ENCODE measurements at places on chromosomes 6 and 20.

GRCh38 chr20:8077137-8077466, 55.0 kb upstream of the PLCB1 start:
- DNase-seq: no peak

GRCh38 chr20:37385659-37386504, 39.9 kb downstream of the SRC start:
- no peak for DNase-seq

DNA sequence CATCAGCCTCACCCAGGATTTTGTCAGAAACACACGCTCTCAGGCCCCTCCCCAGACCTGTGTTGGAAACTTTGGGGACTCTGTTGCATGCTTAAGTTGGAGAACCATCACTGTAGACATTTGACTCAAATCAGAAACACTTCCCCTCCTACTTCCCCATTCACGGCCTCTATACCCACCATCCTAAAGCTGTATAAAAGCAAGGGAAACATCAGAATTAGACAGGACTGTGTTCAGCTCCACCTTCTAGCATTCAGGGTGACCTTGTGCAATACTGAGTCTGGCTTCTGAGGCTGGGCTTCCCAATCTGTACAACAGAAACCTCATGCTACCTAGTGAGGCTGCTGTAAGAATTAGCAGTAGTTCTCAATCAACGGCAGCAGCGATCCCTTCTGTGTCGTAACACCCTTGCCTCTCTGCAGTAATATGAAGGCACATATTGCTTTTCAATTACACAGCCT, 252.3 kb downstream of the LY86 start:
- no peak for DNase-seq

DNA sequence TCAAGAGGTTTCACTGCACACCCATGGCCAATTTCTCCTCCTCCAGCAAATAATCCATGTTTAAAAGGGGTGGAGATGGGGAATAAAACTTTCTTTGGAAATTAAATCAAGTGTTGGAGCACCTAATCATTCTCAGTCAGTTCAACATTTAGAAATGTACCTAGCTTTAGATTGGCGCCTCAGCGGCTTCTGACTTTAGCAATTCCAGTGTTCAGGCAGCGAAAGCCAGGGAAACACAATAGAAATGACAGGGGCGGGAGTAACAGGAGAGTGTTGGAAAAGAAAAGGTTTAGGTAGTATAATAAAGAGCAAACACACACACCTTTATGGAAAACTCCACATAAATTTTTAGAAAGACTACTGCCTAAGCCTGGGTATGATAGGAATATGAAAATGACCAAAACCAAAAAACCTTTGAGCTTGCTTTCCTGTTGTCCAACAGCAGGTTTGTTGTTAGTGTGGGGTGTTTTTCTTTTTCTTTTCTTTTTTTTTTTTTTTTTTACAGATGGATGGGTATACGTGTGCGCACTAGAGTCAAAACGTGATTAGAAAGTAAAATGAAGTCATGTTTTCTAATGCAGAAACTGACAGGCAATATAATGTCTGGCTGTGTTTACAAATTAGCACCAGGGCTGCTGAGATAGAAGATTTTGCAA, 7.7 kb downstream of the TFAP2A start:
- no peak for DNase-seq

DNA sequence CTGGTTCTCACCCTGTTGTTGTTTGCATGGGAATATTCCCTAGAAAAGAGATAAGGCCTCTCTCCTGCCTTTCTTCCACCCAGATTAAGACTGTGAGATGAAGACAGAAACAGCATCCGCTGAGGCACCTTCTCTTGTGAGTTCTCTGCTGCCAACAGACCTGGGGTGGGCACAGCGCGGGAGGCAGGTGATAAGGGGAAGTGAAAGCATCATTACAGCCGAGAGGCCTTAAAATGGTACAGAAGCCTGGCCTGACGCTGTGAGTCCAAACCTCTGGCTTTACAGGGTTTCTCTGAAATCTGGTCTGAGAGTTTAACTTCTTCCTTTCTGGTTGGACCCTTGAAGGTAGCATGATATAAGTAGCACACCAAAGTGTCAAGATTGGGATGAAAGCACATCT, 21.0 kb upstream of the IYD start:
- DNase-seq: no peak

DNA sequence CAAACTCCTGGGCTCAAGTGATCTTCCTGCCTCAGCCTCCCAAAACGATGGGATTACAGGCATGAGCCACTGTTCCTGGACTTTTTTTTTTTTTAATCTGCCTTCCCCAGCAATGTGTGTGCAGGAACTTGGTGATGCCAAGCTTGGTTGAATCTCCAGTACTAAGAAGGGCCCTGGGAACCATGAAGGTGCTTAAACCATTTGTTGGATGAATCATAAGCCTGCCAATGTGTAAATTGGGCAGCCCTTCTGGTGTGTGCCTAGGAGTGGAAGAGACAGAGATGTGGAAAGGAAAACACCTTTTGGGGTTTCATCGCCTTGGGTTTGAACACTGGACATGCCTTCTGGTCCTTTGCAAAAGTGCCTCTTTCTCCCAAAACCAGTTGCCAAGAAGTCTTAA, 7.1 kb upstream of the SPO11 start:
- no peak for DNase-seq
